ENCODE measurements at places on chromosomes 3 and 15.
A peak's percentile ranks its signal among the peaks of the same experiment; 100 is the strongest.

GRCh38 chr3:167467848-167468611 is 5.8 kb downstream of the SERPINI2 start:
- DNase-seq: no peak

DNA sequence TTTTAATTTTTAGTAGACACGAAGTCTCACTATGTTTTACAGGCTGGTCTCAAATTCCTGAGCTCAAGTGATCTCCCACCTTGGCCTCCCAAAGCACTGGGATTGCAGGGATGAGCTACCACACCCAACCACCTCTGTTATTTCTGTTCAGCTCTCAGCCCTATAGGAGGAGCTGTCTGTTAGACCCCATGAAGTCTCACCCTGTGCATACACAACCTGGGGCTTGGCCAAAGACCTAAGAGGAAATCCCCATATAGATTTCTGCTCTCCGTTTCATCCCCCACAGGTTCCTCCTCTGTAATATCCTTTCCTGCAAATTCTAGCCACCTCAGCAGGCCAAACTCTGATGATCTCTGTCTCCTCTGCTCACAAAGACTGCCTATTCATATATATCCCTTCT is 56.6 kb upstream of the CTDSPL2 start:
- DNase-seq: no peak

DNA sequence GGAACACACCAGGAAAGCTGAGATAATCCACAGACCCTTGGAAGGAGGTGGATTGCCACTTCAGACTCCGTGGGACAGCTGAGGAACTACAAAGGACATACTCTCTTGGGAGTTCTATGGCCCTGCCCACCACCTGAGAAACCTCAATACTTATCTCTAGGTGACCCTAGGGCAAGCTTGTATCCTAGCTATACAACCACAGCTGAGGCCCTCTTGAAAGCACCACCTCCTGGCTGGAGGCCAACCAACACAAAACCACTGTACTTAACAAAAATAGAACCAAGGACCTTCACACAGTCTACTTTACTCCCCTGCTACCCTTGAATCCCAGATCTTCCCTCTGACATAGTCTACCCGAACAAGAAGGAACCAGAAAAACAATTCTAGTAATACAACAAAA is 60.7 kb upstream of the TRIM42 start:
- no peak for DNase-seq

- no peak for DNase-seq
Observed at GRCh38 chr15:61743345-61743909, 316.8 kb downstream of the VPS13C start.

GRCh38 chr15:47293466-47294162 is 423.7 kb upstream of the SEMA6D start:
- DNase-seq: no peak

DNA sequence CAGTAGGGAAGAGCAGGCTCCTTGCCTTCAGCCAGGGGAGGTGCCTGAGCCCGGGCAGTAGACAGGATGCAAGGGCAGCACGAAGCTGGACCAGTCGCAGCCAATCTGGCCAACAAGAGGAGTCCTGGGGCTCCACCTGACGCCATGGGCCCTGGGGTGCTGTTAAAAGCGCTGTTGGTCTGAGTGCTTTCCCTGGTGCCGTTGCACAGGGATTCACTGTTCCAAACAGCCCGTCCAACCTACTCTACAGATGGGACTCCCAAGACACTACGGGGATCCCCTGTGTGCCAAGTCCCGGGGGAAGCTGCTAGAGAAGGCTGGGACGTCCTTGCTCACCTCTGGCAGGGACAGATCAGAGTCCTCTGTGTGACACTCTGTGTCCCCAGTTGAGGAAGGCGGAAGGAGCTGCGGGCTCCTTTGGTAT is 632 bp downstream of the CTSH start:
- DNase-seq: no peak

DNA sequence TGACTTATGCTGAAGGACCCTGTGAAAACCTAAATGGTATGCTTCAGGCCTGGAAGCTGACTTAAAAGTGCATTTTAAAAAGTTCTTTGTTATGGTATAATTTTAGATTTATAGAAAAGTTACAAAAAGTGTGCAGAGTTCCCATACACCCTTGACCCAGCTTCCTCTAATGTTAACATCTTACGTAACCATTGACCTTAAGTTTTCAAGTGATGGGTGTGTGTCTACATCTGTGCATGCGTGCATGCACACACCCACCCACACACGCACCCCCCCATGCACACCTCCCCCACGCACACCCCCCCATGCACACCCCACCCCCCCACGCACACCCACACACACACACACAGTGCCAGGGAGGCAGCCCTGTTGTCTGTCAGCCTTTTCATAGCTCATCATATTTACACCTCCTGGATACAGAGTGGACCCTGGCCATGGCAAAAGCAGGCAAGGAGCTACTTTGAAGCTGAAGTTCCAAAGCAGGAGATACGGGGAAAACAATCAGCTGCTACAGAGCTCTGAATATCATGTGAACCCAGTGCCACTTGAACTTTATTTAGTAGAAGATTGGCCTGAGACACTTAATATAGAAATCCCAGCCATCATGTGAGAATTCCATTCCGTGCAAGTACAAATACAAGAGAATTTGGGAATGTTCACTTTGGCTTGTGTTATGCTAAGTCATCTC is 30.0 kb upstream of the TRAK1 start:
- DNase-seq: no peak

GRCh38 chr15:79595306-79595705 is 163.2 kb downstream of the MINAR1 start:
- DNase-seq: no peak

DNA sequence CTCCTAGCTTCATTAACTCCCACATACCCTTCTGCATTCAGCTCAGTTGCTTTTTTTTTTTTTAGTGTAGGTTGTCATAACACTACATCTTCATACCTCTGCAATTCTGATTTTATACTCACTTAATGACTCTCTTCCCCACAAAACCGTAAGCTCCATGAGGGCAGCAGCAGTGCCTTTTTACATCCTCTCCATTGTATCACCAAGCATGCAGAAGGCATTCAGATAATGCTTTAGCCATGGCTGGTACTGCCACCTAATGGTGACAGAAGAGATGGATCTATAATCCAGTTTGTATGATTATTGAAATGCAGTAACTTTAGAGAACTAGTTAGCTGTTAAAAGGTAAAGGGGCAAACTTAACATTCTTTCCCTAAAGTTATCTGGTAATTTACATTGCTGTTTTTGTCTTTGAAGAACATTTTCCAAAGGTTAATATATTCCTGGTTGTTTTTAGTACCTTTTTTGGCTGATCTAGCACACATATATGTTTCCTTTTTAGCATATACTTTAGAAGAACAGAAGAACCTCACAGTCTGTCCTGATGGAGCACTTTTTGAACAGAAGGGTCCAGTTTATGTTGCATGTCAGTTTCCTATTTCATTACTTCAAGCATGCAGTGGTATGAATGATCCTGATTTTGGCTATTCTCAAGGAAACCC is 36.8 kb downstream of the ATP1B3 start:
- peak; percentile 30 for DNase-seq

- DNase-seq: no peak
Observed at GRCh38 chr3:45407600-45407999, 19.2 kb downstream of the LARS2 start.

GRCh38 chr3:171614318-171614921 is 154.2 kb upstream of the TNIK start:
- DNase-seq: no peak

- no peak for DNase-seq
Observed at GRCh38 chr15:98241032-98241554, 280.6 kb downstream of the ARRDC4 start.

GRCh38 chr15:57599296-57599810 is 7.6 kb downstream of the MYZAP start:
- DNase-seq: no peak

- DNase-seq: no peak
Observed at GRCh38 chr3:64355401-64355807, 130.1 kb upstream of the PRICKLE2 start.

DNA sequence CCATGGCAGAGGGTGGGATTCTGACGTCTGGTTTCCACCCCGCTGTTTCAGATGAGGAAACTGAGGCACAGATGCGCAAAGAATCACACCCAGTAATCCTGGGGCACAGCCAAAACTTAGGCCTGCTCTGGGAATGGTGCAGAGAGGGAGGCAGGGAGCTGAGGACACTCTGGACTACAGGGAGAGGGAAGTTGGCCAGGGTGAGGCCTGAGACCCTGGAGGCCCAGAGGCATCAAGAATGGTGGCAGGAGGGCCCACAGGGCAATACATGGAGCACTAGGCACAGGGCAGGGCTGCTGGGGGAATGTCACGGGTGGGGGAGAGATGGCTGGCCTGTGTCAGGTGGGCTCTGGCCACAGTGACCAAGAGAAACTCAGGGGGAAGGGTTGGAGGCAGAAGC is 63.6 kb downstream of the TLE3 start:
- no peak for DNase-seq

- no peak for DNase-seq
Observed at GRCh38 chr3:172562871-172563865, 39.9 kb upstream of the TNFSF10 start.

DNA sequence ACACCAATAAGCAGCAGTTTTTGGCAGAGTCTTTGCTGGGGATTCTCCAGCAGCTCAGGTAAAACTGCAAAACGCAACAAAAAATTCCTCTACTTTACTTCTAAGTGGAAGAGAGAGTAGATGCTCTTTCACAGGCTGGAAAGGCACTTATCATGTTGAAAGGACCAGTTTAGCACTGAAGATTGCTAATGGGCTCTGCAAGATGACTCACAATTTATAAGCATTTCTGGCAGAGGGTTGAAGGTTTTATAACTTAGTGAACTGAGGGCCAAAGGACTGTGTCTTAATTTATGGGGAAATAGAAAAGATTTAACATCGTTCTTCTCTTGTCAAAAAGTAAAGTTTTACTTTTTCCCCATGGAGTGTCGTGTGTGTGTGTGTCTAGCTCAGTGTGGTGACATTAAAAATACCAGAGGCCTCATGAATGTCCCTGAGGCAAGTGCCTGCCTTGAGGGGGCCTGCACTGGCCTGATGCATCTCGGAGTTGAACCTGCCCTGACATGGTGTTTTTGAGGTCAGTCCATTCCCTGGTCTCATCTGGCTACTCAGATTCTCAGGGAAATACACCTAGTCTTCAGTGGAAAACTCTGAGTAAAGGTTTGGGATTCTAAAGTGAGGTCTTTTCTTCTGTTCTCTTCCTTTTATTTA is 1092.0 kb downstream of the NAALADL2 start:
- DNase-seq: no peak

DNA sequence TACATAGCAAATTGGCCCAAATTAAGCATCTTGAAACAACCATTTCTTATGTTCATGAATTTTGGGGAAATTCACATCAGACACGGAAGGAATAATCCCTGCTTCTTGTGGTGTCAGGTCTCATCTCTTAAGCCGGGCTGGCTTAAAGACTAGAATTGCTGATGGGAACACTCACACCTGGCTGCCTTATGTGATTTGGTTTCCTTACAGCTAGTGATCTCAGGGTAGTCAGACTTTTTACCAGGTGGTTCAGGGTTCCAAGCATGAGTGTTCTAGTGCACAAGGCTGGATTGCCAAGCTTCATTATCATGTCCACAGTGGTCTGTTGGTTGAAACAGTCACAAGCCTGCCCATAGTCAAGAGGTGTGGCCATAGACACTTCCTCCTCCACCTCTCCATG is 20.3 kb upstream of the CCNL1 start:
- DNase-seq: no peak

- DNase-seq: no peak
Observed at GRCh38 chr3:112689385-112689784, 48.4 kb upstream of the CCDC80 start.

GRCh38 chr3:17891139-17891856 is 148.9 kb upstream of the TBC1D5 start:
- DNase-seq: no peak

DNA sequence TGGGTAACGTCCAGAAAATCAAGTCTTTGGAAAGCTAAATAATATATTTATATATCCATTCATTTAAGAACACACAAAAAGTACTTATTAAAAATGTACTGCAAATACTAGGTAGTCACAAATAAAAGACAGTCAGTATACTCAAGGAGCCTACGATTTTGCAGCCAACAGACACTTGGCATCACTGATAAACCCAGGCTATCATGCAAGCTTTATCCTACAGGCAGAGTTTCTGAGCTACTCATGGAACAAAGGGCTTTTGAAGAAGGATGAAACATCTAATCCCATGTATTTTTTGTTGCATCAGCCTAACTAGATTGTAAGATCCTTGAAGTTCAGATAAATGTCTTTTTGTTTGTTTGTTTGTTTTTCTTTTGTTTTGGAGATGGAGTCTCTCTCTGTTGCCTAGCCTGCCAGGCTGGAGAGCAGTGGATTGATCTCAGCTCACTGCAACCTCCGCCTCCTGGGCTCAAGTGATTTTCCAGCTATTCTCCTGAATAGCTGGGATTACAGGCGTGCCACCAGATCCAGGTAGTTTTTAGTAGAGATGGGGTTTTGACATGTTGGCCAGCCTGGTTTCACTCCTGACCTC is 319.4 kb upstream of the MDFIC2 start:
- no peak for DNase-seq

GRCh38 chr3:19573644-19574043 is 360.4 kb downstream of the EFHB start:
- no peak for DNase-seq

DNA sequence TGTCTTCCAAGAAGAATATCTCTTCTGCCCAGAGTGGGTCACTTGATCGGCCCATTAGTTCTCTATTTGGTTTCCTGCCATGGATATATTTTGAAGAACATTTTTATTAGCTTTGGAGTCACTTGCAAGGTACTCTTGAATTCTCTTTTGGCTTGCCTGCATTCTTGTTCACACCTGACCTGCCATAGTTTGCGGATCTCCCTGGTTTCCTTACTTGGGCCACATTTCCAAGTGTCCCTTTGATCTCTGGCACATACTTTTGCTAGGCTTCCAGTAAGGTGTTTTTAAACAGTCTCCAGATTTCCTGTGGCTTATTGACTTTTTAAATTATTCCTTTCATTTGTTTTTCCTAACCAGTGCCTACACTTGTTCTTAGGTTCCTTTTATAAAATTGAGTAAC is 488.5 kb upstream of the MDFIC2 start:
- no peak for DNase-seq

- peak; percentile 5 for DNase-seq
Observed at GRCh38 chr3:42961633-42962032, 17.5 kb upstream of the GASK1A start.

DNA sequence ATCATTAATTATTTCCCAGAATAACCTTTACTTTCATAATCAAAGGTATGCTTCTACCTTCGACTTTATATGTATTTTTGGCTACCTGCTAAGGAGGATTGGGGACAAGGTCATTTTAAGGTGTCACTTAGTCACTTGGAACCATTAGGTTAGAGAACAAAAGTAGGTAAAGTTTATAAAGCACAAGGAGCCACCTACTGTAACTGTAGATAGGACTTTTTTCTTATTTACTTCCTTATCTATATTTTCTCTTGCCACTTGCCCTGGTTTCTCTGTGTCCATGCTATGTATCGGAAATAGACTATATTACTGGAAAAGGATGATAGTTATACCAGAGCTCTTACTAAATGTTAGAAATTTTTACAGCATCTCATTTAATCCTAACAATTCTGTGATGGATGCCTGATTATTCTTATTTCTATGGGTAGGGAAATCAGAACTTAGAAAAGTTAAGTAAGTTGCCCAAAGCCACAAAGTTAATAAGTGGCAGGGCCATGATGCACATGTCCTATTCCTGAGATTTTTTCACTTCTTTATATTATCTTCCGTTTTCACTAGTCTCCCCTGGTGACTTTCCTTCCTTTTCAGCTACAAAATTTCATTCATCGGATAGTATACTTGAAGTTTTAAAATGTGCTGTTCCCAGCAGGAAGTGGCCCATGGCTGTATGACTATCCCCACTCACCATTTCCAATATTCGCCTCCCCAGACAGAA is 132.5 kb downstream of the CMSS1 start:
- DNase-seq: no peak
